ENCODE measurements at places on chromosomes 11 and 22.

- DNase-seq: no peak
These were observed 650 bp downstream of the CST6 start for GRCh38 chr11:66012371-66012945.

- DNase-seq: no peak
These were observed 37.1 kb downstream of the RAB30 start for GRCh38 chr11:83034673-83035014.

DNA sequence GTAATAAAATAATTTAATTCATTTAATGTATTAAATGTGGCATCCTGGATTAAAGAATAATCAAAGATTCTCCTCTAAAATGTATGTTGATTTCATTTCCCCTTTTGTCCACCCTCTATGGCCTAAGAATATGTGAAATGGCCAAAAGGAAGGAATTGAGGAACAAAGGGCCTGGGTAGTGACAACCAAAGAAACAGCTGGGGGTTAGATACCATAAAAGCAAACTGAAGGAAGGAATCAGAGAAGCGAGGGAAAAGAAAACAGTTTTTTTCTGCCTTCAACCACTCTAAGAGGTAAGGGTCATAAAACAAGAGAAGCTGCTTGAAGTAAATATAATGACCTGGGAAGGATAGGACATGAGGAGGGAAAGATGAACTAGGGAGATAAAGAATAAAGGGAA, 139.3 kb downstream of the FAM76B start:
- no peak for DNase-seq

GRCh38 chr11:63841554-63841953, 2.6 kb downstream of the MARK2 start:
- no peak for DNase-seq

- no peak for DNase-seq
These were observed 12.9 kb downstream of the TSPAN32 start for GRCh38 chr11:2314525-2315394.

- no peak for DNase-seq
These were observed 65.1 kb upstream of the LRRC55 start for GRCh38 chr11:57116654-57117053.

DNA sequence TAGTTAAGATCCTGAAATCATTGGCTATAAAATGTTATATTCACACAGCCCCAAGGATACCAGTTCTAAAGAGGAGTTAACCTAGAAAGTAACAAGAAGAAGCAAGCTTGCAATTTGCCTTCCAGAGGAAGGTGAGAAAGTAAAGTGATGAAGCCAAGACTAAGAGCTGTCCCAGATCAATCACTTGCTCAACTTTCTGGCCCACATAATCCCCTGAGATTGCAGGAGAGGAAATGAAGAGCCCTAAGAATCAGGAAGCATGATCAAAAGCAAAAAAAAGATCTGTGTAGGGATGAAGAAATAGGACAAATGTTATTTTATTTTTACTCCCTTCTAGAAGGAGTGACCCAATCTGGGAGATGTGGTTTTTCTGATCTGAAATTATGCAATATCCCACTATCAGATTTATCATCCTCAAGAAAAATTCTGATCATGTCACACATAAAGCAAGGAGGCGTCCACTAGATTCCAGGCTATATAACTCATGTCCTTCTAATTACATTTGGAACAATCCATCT, 180.3 kb upstream of the GUCY1A2 start:
- no peak for DNase-seq

- DNase-seq: no peak
These were observed 1.5 kb downstream of the FEZ1 start for GRCh38 chr11:125494561-125494960.

- no peak for DNase-seq
These were observed 43.9 kb downstream of the KDM2A start for GRCh38 chr11:67163006-67163405.

DNA sequence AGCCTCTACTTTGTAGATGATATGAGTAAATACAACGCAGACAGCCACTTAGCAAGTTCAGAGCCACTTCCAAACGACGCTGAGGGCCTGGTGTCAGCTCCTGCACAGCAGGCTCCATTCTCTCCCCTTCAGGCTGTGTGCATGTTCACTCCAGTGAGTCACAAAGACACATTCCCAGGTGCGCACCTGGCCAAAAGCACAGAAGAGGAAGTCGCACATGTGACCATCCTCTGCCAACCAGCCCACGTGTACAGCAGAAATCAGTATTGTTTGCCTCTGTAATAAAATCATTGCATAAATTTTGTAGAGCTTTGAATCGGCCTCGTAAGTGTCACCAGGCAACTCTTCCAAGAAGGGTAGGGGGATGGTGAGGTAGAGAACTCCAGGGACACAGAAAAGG, 19.5 kb upstream of the TPH1 start:
- DNase-seq: no peak

GRCh38 chr11:14308114-14308896, 50.7 kb downstream of the RRAS2 start:
- no peak for DNase-seq

GRCh38 chr11:8597182-8597581, 3.2 kb upstream of the STK33 start:
- no peak for DNase-seq

GRCh38 chr22:36828815-36829214, 12.0 kb upstream of the PVALB start:
- DNase-seq: no peak

DNA sequence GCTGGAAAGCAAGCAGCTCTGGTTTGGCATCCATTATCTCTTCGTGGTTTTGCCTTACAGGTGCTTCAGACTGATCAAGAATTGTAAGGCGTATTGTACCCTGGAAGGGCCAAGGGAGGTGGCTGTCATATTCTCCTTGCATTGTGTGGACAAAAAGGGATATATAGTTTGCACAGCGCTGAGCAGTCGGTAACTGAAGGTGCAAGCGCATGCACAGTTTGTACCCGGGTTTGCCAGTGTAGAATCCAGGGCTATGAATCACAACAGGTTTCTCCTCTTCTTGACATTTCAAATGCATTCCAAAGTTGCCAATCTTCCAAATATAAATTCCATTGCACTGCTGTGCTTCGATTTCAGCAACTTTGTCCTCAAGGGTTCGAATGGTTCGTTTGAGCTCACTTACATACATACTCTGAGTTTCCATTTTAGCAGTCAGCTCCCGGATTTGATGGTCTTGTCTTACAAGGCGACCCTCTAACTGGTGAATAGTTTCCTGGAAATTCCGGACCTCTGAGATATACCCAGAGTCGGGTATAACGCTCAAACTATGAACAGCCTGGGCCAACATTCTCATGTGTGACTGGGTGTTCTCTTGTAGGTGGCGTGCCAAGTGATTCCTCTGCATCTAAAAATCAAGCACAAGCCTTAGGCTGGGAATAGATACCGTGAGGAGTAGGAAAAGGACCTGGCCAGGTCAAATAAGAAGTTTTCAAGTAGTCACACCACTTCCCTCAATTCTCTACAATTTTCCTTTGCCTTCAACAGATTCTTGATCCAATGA, 19.9 kb downstream of the TRAF6 start:
- DNase-seq: no peak

GRCh38 chr11:125168918-125169456, 4.4 kb downstream of the PKNOX2 start:
- no peak for DNase-seq

DNA sequence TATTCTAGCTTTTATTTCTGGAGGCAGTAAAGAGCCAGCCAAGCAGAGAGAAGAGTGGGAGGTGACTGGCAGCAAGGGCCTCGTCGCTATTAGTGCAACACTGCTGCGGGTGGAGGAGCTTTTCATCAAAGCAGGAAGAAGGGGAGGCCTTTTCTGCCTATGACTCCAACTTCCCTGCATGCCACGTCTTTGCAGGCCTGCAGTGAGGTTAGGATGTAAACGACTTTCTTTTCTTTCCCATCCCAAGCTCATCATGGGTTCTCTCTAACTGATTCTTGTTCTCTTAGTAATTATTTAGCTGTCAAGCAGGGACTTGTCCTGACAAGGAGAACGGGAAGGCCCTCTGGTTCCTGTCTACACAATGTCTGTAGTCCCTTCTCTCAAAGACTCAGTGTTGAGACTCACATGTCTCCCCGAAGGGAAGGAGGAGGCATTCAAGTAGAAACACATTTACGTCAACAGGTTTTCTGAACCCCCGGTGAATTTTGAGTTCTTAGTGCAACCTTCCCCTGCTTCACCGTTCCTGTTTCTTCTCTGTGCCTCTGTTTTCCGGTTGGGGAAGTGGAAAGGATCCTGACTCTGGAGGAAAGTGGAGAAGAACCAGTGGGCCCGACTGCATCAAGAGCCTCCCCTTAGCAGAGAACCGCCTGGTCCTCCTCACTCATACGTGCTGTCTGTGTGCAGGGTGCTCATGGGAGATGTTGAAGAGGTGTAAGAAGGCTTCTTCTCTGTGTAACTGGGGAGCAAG, 56.9 kb downstream of the PACS1 start:
- DNase-seq: no peak

- no peak for DNase-seq
These were observed 39.3 kb upstream of the MYO18B start for GRCh38 chr22:25702571-25703167.

DNA sequence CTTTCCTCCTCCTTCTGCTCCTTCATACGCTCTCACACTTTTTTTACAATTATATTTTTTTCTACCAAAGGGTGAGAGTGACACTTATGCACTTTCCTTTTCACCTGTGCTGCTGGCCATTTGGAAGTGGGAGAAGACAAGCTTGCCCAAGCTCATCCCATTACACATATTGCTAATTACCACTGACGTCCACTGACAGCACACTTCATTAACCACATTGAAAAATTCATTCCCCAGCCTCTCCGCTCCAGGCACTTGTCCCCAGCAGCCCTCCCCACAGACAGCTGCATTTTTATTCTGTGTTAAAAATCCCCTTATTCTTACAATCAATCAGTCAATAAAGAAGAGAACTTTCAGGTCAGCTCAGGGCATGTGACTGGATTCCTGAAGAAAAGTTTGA, 175.1 kb downstream of the LRRC4C start:
- DNase-seq: no peak

DNA sequence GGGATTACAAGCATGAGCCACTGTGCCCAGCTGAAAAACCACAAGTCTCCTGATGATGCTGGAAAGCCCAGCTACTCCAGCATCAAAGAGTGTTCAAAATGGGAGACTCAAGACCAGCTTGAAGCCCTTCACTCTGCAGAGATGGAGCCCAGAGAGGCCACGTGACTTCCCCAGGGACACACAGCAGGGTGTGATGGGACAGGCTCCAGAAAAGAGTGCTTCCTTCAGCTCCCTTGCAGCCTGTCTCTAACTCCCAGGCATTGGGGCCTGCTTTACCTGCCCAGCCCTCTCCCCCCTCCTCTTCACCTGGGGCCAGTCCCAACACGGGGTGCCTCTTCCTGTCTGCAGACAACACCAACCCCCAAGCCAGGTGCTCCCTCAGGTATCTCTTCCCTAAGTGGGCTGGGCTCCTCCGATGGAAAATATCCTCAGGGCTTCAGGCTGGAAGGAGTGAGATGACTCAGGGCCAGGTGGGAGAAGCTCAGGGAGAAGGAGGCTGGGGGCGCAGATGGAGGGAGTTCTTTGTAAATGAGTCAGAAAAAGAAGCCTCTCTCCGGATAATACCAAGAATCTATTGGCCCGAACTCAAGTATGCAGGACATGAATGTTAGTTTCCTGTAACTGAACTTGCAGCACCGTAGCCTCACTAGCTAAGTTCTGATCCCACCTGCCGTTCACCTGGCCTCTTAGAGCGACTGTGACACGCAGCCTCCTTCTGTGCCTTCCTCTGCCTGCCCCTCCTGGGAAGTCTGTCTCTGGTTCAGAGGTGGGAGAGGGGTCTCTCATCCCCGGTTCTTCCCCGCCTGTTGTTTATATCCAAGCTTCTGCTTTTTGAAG, 326.6 kb downstream of the MN1 start:
- no peak for DNase-seq

DNA sequence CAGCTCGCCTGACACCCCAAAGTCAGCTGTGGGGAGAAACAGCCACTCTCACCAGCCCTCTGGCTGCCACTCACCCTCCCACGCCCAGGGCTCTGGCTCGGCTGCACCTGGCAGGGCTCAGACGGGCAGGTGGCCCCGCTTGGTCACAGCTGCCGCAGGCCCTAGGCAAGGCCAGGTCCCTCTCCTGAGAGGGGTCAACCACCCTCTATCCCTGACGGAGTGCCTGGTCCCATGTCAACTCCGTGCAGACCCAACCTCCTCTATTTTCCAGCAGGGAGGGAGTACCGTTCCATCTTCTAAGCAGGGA, 1.9 kb downstream of the MAP4K2 start:
- DNase-seq: no peak

DNA sequence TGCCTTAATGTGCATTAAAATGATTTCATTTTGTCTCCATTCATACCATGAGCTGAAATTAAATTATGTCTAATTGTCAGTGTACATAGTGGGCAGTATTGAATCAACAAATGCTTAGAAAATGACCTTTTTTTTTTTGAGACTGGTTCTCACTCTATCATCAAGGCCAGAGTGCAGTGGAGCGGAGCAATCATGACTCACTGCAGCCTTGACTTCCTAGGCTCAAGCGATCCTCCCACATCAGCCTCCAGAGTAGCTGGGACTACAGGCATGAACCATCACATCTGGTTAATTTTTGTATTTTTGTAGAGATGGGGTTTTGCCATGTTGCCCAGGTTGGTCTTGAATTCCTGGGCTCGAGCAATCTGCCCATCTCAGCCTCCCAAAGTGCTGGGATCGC, 117.0 kb upstream of the BLID start:
- DNase-seq: no peak

- no peak for DNase-seq
These were observed 5.1 kb downstream of the SLC37A4 start for GRCh38 chr11:119025541-119025940.

GRCh38 chr11:94858012-94858705, 90.0 kb downstream of the AMOTL1 start:
- no peak for DNase-seq

DNA sequence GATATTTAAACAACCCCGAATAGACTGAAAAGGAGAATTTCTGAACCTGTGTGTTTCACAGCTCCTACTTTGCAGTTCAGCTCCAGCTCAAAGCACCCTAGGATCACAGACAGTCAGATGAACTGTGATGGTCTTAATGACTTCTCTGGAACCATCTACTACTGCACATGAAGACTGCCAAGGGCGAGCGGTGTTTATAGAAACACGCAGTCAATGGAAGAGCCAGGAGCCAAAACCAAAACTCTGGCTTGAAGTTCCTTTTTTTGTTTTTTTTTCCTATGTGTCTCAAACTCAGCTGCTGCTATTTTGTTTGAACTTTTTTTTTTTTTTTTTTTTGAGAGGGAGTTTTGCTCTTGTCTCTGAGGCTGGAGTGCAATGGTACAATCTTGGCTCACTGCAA, 382.6 kb upstream of the SYN3 start:
- DNase-seq: no peak

GRCh38 chr11:45322111-45322705, 36.1 kb upstream of the SYT13 start:
- no peak for DNase-seq

DNA sequence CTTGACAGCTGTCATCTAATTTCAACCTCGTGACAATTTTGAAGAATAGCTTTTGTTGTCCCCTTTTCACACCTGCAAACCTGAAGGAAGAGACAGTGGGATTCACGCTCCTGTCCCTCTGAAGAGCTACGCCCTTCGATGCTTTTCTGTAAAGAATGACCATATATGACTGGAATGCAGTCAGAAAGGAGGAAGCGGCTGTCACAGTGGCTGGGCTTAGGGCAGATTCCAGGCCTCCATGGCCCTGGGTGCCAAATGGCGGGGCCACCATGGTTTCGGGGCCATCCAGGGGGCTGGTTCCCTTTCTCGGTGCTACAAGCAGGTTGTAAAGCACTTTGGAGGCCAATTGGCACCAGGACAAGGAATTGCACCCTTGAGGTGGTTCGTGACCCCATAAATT, 22.2 kb upstream of the FGF19 start:
- DNase-seq: no peak

- no peak for DNase-seq
These were observed 120.0 kb upstream of the BDNF start for GRCh38 chr11:27820249-27820648.

All from stimulated activated CD4-positive, alpha-beta T cell treated with anti-CD3 and anti-CD28 coated beads, Interleukin-15, amount 100 ng/mL, for 48 hours (primary cell).